ENCODE measurements at places on chromosomes 7 and 10.

DNA sequence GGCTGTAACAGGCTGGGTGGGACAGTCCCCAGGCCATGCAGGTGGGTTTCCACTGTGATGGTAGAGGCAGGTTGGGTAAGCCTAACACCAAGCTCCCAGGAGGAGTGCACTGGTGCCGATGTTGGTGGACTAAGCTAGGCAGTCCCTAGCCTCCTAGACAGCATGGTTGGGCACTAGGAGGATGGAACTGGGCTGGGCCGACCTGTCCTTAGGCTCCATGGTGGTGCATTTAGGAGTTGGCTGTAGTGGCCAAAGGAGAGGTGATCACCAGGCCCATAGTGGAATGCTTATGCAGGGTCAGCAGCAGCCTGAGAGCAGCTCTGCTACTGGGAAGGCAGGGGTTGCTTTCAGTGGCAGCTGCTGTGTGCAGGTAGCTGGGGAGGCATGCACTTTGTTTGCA is 247.7 kb upstream of the CNTNAP2 start:
- DNase-seq, result no peak

DNA sequence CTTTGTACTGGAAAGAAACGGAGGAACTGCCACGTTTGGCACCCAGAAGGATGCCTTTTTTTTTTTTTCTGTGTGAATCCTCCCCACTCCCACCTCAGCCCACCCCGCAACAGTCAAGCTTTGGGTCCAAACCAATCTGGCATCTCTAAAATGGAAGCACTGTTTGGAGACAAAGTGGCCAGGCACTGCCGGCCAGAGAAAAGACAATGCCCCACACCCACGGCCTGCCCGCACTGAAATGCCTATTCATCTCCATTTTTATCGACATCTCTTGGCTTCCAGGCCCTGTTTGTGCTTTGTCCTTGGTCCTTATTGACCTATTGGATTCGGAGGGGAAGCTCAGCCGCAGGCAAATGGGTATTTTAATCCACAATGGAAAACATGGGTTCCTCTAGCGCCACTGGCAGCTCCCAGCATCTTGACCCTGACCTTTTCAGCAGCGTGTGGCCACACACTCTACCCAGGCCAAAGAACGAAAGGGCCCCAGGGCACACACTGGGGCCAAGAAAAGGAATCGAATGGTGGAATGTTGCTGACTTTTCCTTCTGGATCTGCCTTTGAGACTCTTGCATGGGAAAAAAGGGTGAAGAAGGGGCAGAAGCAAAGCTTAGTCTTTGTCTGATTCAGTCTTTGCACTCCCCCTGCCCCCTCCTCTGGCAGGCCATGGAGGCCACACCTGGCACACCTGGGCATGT is 162.6 kb upstream of the CDCA7L start:
- DNase-seq, result no peak

DNA sequence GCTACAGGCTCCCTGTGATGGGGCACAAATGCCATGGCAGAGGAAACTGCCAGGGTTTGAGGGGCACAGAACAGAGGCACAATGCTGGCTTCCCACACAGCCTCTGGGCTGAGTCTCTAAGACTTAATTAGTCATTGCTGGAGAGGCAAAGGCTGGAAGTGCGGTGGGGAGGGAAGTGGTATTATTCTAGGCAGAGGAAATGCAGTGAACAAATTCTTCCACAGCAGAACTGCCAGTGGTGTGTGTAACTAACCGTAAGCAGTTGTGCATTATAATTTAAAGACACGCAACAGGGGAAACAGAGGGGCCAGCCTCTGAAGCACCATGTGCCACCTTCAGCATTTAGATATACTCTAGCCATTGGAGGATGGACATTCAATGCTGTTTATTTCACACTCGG is 12.8 kb downstream of the ICA1 start:
- no peak for DNase-seq

GRCh38 chr7:94286111-94286510 is 108.6 kb upstream of the COL1A2 start:
- DNase-seq, result no peak

GRCh38 chr10:48608976-48609375 is 4.1 kb upstream of the ARHGAP22 start:
- no peak for DNase-seq

DNA sequence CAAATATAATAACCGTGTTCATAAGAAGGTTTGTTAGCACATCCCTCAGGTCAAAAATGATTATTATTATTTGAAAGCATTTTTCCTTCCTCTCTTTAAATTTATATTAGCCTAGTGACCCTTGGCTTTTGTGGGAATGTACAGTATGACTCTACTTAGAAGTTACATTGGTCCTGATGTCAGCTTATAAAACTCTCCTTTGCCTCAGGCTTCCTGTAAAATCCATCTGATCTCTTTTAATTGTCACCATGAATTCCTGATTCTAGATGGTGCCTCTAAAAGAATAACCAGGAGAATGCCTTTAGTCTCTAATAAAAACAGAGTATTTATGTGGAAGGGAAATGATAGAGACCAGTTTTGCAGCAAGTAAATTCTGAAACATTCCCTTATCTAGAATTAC is 1134.4 kb downstream of the XPNPEP1 start:
- DNase-seq, result no peak

Measured in stimulated activated CD8-positive, alpha-beta memory T cell treated with anti-CD3 and anti-CD28 coated beads, Interleukin-12 subunit alpha, Interleukin-12 subunit beta, amount 100 ng/mL, for 4 hours (primary cell).